ENCODE measurements at places on chromosomes 2 and 18. TPM values are rescaled to one million over a fixed set of nuclear protein-coding genes. Genes with fewer than 3 reads are reported as not detected.

- no peak for DNase-seq
Measured at GRCh38 chr2:221833966-221834365, 261.9 kb upstream of the EPHA4 start.

SPDYA gene
- not detected for total RNA-seq

DNA sequence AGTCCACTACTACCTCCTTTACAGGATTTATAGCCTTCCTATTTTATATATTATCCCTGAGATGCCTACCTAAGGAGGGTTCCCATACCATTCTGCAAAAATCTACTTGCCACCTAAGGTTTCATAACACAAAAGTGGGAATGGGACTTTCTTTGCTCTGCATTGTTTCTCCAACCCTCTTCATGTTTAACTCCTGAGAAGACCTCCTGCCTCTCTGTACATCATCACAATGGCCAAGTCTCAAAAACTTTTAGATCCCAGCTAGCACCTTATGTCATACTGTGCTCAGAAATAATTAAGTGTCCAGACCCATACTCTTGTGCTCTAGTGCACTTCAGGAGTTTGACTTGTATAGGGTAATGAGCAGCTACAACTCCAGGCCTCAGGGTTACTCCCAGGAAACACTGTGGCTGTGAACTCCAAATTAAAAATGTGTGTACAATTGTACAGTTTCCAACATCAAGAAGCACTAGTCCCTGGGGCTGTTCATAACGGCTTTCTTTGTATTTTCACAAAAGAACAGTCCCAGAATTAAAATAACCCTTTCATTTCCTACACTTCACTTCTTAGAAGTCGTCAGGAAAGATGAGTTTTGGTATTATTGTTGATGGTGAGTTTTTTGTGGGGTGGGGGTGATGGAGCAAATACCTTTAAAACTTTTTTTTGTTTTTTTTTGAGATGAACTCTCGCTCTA lies 39.4 kb downstream of the METAP1D start:
- no peak for DNase-seq

DNA sequence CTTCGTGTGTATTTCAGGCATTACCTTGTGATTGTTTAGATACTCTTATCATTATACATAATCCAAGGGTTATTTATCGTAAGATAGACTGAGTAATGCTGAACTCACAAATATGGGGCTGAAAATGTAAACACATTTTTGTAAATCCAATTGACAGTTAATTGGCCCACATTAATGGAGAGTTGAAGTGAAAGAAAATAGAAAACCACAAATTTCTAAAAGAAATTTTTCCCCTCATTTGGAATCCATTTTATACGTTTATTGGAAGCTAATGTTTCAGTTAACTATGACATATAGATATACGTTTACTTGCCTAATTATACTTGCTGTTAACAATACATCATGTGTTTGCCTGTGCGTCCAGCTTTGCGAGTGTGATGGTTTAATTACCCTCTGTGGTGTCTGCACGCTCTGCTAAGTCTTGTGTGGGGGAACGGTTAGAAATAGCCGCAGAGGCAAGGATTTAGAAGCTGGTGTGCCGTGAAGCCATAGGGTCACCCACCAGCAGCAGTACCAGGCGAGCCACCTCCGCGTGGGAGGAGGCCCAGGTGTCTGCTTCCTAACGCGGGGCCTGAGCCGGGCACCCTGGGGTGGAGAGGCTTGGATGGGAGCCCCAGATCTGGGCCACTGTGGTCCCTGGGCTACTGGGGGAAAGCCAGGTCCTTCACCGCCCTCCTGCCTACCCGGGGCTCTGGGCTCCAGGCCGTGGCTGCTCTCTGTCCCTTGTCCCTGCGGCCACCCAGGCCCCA lies 38.0 kb downstream of the TSHZ1 start:
- DNase-seq, result no peak

GRCh38 chr2:215528555-215528954 lies 92.7 kb upstream of the FN1 start:
- no peak for DNase-seq

- DNase-seq, result no peak
Measured at GRCh38 chr2:207394812-207395534, 134.8 kb upstream of the CREB1 start.

SERPINB4 gene
- total RNA-seq, result not detected

DNA sequence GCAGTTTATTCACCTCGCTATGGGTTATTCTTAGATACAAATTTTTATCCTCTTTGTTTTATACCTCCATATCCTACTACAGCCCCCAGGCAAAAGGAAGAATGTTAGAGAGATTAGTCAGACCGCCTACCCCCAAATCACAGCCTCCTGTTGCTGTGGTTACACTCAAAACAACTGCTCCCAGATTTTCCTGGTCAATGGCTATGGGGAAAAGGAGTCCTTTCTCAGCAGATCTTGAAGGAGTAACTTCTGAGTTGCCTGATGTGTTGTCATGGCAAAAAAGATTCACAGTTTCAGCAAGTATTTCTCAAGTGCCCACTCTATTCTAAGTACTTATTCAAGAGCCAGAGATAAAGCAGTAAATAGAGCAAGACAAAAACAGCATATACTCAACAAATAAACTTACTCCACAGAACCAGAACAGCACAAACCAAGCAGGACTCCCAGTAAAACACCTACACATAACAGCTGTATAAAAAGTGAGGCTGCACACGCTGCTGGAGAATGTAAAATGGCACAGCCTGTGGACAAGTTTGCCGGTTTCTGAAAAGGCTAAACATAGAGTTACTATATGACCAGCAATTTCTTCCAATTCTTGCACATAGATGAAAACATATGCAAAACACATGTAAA lies 104.8 kb downstream of the NOL10 start:
- DNase-seq, result no peak

- DNase-seq, result no peak
Measured at GRCh38 chr2:120520929-120521912, 175.3 kb downstream of the INHBB start.

MYO5B gene
- total RNA-seq, result 7.7 TPM

GRCh38 chr2:233802132-233802815 lies 24.1 kb downstream of the MROH2A start:
- peak; percentile 9 for DNase-seq

DNA sequence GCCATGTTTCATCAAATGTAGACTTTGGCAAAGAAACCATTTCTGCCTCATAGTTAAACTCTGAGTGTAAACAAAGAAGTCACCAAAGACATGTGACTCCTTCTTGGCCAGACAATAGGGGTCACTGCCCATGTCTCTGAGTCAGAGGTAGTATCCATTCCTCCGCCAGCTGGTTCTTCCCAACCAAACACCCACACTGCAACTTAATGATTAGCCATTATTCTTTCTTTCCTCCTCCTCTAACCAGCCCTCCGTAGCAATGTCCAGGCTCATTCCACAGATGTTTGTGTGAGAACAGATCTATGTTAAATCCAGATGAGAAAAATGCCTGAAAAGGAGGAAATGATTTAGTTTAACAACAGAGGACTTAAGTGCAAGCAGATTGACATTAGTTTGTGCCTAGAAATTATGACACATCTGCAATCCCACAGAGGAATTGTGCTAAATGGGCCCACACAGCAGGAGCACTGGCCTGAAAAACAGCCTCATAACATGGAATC lies 127.9 kb upstream of the SH3BP4 start:
- peak; percentile 64 for DNase-seq

DNA sequence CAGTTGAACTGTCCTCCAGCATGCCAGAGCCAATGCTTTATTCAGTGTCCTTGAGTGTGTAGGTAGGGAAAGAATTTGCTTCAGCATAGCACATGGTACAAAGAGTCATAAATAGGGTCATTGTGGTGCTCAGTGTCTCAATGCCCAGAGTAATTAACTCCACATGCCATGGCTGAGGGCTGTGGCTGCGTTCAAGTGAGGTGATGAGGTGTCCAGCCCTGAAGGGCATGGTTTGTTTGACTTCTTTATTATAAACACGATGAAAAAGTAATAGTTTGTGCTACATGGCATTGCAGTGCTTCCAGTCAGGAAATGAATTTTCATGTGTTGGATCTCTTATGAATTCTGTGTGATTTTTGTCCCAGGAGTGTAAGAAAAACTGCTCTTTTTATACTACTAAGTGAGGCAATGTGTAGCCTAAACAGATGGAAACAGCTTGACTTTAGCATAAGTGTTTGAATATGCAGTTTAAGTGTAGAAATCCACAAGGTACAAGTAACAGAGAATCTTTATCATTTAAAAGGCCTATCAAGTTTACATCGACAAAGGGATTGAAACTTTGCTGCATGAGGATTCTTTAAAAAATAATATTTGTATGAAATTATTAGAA lies 507.9 kb upstream of the CDH2 start:
- DNase-seq, result no peak

GRCh38 chr2:103660947-103661346 lies 899.1 kb downstream of the TMEM182 start:
- no peak for DNase-seq

- no peak for DNase-seq
Measured at GRCh38 chr18:59535055-59535454, 162.2 kb downstream of the CCBE1 start.

DNA sequence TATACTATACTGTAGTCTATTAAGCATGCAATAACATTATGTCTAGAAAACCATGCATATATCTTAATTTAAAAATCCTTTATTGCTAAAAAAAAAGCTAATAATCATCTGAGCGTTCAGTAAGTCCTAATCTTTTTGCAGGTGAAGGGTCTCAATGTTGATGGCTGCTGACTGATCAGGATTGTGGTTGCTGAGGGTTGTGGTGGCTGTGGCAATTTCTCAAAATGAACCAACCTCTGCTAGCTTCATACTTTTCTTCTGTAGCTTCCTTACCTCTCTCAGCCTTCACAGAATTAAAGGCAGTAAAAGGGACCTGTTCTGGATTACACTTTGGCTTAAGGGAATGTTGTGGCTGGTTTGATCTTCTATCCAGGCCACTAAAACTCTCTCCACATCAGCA lies 235.8 kb downstream of the NBAS start:
- DNase-seq, result no peak

SKA1 gene
- total RNA-seq, result not detected

All from right atrium auricular region (tissue), 2 donors.